Activated CD8-positive, alpha-beta memory T cell treated with anti-CD3 and anti-CD28 coated beads, Interleukin-2, amount 10 ng/mL, durations not matched to agents 7 days and 5 days (primary cell): ENCODE measurements at places on chromosomes 13 and 19. TPM values are rescaled to one million over a fixed set of nuclear protein-coding genes. Genes with fewer than 3 reads are reported as not detected.

ZNF226 gene
- total RNA-seq, result 15.2 TPM

ADAMTSL5 gene
- 1.2 TPM for total RNA-seq

IFI30 gene
- 66.2 TPM for total RNA-seq

ANO8 gene
- total RNA-seq, result 18.7 TPM

CALR3 gene
- not detected for total RNA-seq

ZNF763 gene
- 0.98 TPM for total RNA-seq

CLIP3 gene
- 1.1 TPM for total RNA-seq

TGFBR3L gene
- total RNA-seq, result 9.1 TPM

ZNF208 gene
- 0.99 TPM for total RNA-seq

LILRB5 gene
- total RNA-seq, result not detected

GPR183 gene
- 19.5 TPM for total RNA-seq

PHLDB3 gene
- 11.2 TPM for total RNA-seq

FUT1 gene
- total RNA-seq, result 0.09 TPM

SIGLEC5 gene
- total RNA-seq, result not detected

IGFL3 gene
- total RNA-seq, result not detected

C13orf46 gene
- total RNA-seq, result 0.37 TPM

FAM187B gene
- total RNA-seq, result not detected

MAMSTR gene
- total RNA-seq, result 1.1 TPM

ZNF837 gene
- total RNA-seq, result 1.2 TPM

ATP12A gene
- total RNA-seq, result 1.6 TPM

ZNF439 gene
- 6.2 TPM for total RNA-seq

GGN gene
- total RNA-seq, result not detected

ENOX1 gene
- not detected for total RNA-seq

CGB3 gene
- not detected for total RNA-seq

C19orf33 gene
- not detected for total RNA-seq

TSHZ3 gene
- 1.5 TPM for total RNA-seq

VAV1 gene
- 98.5 TPM for total RNA-seq

BRSK1 gene
- 6.9 TPM for total RNA-seq
